Left renal cortex interstitium (tissue), 4 donors: ENCODE measurements at places on chromosomes 1 and 21. TPM values are rescaled to one million over a fixed set of nuclear protein-coding genes. Genes with fewer than 3 reads are reported as not detected.

DNA sequence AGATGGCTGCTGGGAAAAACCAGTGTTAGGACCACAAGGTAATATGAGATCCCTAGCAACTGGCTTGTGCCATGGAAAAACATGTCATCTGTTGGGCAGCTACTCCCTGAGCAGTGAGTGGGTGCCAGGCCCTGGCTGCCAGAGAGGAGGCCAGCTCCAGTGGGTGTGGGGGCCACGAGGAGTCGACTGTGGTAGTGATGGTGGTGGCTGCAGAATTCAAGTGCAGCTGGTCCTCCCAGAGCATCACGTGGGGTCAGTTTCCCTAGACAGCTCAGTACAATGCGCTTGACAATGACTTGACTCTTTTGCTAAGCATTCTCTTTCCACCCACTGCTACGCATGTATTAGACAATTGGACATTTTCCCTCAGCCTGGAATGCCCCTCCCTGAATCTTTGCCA lies 14.5 kb upstream of the CDC42 start:
- DNase-seq: no peak

- DNase-seq: no peak
Measured at GRCh38 chr1:186849271-186849671, 20.5 kb downstream of the PLA2G4A start.

The GJC2 gene
- 0.68 TPM for polyA plus RNA-seq

DNA sequence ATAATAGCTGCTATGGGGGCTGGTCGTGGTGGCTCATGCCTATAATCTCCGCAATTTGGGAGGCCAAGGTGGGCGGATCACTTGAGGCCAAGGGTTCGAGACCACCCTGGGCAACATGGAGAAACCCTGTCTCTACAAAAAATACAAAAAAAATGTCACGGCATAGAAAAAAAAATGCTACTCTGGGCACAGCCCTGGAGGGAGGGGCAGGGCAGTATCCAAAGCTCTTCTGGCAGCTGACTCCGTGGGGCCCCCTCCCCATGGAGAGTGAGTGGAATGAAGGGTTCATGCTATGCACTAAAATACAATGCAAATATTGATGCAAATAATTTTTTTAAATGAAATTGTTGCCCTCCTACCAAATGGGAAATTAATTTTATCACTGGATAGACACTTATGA lies 78.7 kb downstream of the DESI2 start:
- no peak for DNase-seq

The PRR9 gene
- not detected for polyA plus RNA-seq

DNA sequence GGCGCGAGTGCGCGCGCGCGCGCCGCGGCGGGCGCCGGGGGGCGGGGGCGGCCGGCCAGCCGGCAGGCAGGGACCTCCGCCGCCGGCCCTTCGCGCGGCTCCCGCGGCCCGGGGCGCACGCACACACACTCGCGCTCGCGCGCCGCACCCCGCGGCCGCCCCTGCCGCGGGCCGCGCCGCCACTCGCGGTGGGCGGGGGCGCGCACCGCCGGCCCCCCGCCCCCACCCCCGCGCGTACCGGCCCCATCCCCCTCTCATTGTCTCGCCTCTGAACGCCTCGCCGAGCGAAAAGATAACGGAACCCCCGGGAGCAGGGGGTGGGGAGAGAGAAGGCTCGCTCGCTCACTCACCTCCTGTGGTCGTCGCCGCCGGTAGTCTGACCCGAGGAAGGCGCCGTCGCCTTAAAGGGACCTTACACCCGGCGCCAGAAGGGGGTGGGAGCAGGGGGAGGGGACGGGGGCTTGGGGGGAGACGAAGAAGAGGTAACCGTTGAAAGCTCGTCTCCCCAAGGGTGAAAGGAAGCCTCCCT lies 428 bp downstream of the POGZ start:
- no peak for DNase-seq

GRCh38 chr1:7350804-7351203 lies 420.3 kb upstream of the VAMP3 start:
- no peak for DNase-seq

The GNAT2 gene
- polyA plus RNA-seq: not detected

DNA sequence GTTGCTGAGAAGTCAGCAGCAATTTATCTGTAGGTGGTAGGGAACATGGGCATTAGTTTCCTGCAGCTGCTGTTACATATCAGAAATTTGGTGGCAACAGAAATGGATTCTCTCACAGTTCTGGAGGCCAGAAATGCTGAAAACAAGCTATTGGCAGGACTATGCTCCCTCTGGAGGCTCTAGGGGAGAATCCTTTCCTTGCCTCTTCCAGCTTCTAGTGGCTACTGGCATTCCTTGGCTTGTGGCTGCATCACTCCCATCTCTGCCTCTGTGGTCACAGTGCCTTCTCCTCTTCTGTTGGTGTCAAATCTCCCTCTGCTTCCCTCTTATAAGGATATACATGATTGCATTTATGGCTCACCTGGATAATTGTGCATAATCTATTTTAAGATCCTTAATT lies 2.5 kb upstream of the SFT2D2 start:
- DNase-seq: no peak

- DNase-seq: no peak
Measured at GRCh38 chr1:114181356-114181755, 27.7 kb upstream of the SYT6 start.
